ENCODE measurements at places on chromosomes 6 and 20.

DNA sequence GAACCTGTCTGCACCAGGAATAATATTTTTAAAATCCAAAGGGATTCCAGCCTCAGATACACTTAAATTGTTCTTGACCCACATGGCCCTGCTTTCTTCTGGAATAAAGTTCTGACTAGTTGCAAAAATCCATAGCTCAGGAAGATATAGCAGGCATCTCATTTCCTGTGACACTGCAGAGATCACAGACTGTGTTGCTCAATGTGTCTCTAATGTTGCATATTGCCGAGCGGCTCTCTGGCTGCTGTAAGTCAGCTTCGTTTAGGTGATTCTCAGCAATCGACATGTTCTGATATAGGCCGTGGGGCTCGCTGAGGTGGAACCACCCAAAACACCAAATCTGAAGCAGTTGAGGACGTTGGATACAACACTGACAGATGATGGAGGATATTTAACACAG, 498.3 kb upstream of the AGPAT4 start:
- no peak for DNase-seq

- no peak for DNase-seq
Observed at GRCh38 chr20:3632311-3633004, 30.7 kb downstream of the GFRA4 start.

GRCh38 chr20:53463101-53463972, 130.3 kb downstream of the ZNF217 start:
- DNase-seq, result no peak

DNA sequence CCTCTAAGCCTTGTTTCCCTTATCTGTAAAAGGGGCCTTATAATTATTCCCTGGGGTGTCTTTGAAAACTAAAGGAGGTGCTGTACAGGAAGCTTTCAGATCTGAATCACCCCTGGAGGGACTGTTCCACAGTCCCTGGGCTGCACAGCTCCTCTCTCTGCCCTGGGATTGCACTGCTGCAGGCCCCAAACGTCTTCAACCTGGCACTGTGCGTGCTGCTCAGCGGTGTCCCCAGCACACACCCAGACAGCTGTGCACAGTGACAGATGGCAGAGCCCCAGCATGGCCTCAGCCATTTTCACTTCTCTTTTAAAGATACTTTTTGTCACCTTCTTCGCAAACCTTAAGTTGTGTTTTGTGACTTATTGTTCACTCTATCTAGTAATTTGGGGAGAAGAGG, 50.7 kb upstream of the INSM1 start:
- DNase-seq, result no peak

GRCh38 chr20:208942-209566, 18.0 kb upstream of the DEFB129 start:
- no peak for DNase-seq

DNA sequence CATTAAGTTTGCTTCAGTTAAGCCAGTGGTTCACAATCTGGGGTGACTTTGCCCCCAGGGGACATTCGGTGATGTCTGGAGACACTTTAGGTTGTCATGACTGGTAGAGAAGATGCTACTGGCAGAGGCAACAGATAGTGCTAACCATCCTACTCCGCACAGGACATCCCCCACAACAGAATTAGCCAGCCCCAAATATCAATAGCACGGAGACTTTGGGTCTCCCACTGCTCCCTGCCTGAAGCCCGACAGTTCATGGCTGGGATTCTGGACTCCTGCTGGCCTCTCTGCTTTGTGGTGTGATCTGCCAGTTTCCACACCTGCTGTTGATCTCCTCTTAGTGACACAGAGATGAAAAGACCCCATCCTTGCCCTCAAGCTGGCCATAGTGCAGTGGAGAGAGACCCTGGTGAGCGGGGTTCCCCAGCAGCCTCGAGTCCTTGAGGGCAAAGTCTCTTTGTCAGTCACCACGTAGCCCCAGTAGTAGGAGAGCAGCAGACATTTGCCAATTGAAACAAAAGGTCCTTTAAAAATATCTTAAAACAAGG, 24.7 kb upstream of the TTPAL start:
- no peak for DNase-seq

- no peak for DNase-seq
Observed at GRCh38 chr20:48678421-48678820, 149.4 kb downstream of the PREX1 start.

Data from T-helper 22 cell (primary cell).